ENCODE measurements at places on chromosomes 3 and 15.

- no peak for DNase-seq
Measured at GRCh38 chr3:53382106-53382505, 34.8 kb upstream of the DCP1A start.

DNA sequence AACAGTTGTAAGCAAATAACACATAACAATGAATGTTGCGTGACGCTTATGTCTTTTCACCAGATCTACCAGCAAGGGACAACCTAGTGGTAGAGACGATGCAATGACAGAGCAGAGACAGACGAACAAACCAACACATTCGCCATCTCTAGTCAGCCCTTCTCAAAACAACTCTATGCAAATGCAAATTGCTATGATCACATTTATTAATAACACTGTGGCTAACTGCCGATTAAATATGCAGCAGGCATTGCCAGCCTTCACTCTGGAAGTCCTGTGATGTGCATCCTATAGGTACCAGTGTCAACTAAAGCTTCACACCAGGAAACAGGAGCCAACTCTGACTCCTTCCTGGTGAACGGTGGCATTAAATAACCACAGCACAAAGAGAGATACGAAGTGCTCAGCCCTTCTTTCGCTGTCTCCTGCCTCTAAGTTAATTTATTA, 94.2 kb downstream of the FOXP1 start:
- DNase-seq = no peak

DNA sequence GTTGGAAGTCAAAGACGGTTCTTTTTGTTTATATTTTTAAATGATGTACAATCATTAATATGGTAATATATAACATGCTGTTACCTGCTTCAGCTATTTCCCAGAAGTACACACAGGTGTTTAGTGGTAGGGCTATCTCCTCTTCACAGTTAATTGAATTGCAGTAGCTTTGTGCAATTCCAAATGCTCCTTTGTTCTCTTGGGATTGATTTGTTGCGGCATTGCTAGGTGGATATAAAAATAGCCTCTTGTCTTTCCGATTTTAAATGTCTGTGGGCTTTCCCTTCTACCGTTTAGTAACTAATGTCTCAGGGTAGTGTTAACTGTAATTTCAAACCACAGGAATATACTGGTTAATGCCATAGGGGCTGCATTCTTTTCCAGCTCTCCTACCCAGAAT, 307.6 kb upstream of the SLITRK3 start:
- no peak for DNase-seq

DNA sequence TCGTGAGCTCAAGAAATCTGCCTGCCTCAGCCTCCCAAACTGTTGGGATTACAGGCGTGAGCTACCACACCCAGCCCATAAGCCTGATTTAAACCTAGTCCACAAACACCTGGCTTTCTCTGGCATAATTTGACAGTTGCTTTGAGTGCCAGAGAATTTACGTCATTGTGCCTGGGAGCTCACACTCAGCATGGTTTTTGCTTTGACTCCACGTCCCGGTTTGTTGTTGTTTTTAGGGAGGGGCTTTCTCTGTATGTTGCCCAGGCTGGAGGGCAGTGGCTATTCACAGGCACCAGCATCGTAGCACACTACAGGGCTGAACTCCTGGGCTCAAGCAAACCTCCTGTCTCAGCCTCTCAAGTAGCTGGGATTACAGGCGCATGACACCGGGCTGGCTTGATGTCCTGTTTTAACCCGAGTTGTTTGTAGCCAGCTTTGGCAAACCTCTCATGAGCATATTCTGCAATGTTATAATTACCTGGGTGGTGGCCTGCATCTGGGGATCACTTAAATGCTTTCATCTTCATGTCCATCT, 32.7 kb downstream of the CEMIP start:
- no peak for DNase-seq

GRCh38 chr3:100796556-100796955, 87.3 kb downstream of the TFG start:
- no peak for DNase-seq

GRCh38 chr3:197149-197827, 725 bp downstream of the CHL1 start:
- DNase-seq = peak; percentile 31

- no peak for DNase-seq
Measured at GRCh38 chr3:73212683-73213082, 151.2 kb downstream of the EBLN2 start.

- no peak for DNase-seq
Measured at GRCh38 chr3:29642393-29643033, 361.6 kb downstream of the RBMS3 start.

GRCh38 chr3:80239301-80239700, 471.5 kb upstream of the ROBO1 start:
- no peak for DNase-seq

DNA sequence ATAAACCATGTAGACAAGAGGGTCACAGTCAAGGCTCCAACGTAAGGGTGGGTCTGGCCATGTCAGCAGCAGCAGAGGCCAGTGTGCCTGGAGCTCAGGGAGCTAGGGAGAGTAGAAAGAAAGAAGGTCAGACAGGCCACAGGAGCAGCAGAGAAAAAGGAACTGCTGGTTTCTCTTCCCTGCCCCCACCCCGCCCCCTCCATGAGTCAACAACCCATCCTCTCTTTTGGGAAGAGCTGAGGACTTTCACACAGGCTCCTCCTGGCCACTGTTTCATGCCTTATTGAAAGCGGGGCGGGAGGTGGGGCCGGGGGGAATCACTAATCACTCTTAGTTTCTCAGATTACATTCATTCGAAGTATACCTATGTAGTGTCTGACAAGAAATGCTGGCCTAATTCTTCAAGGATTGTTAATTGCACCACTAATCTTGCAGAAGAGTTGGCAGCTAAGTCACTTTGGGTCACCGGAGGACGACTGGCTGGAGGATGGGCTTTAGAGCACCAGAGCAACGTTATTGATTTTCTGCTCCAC, 9.1 kb upstream of the SCG3 start:
- DNase-seq = no peak

GRCh38 chr3:9914559-9915253, 2.2 kb upstream of the IL17RC start:
- DNase-seq = no peak

- no peak for DNase-seq
Measured at GRCh38 chr3:143464850-143465249, 345.3 kb downstream of the CHST2 start.

DNA sequence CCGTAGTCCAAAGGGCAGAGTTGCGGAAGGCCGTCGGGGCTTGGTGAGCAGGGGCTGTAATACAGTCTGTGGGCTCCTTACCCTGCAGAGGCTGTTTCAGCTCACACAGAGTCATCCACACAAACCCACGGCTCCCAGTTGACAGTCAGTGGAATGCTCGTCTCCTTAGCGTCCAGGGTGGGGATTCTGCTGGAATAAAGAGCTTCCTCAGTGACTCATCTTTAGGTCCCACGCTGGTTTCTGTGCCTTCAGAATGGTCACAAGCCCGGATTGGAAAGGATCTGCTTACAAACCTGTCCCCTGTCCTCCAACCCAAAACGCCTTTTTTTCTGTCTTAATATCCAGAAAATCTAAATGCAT, 201.3 kb upstream of the TPM1 start:
- no peak for DNase-seq

GRCh38 chr3:36381311-36381956, 1.1 kb downstream of the STAC start:
- no peak for DNase-seq

- no peak for DNase-seq
Measured at GRCh38 chr3:30538791-30539190, 67.6 kb upstream of the TGFBR2 start.

GRCh38 chr3:152258448-152259393, 10.0 kb upstream of the MBNL1 start:
- DNase-seq = peak; percentile 60

- DNase-seq = no peak
Measured at GRCh38 chr3:42300778-42301177, 34.8 kb upstream of the CCK start.

DNA sequence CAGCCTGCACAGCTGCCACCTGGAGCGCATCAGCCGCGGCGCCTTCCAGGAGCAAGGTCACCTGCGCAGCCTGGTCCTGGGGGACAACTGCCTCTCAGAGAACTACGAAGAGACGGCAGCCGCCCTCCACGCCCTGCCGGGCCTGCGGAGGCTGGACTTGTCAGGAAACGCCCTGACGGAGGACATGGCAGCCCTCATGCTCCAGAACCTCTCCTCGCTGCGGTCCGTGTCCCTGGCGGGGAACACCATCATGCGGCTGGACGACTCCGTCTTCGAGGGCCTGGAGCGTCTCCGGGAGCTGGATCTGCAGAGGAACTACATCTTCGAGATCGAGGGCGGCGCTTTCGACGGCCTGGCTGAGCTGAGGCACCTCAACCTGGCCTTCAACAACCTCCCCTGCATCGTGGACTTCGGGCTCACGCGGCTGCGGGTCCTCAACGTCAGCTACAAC, 20.4 kb downstream of the NRROS start:
- no peak for DNase-seq

- DNase-seq = no peak
Measured at GRCh38 chr15:89631902-89632264, 23.4 kb downstream of the KIF7 start.

GRCh38 chr3:39114456-39114855, 7.0 kb downstream of the TTC21A start:
- DNase-seq = no peak

- DNase-seq = peak; percentile 95
Measured at GRCh38 chr3:129224984-129225393, 24.4 kb upstream of the COPG1 start.

DNA sequence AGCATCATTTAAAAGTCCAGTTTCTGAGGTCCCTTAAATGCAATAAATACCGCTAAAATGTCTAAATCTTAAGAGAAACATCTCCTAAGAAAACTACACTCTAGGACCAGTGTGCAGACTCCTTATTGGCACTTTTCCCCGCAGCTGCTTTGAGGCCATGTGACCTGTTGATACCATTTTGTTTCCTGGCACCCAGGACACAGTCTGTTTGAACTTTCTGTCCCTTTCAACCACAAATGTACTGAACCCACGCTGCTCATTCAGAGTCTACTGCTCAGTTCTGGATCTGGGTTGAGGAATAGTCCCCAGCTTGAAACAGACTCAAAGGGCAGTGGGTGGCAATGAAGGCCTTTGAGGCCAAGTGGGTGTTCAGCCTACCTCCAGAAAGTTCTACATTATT, 17.1 kb downstream of the LDHAL6B start:
- DNase-seq = no peak

- no peak for DNase-seq
Measured at GRCh38 chr15:73708691-73709090, 24.5 kb downstream of the CD276 start.

GRCh38 chr3:194787072-194787471, 101.4 kb downstream of the FAM43A start:
- DNase-seq = no peak

DNA sequence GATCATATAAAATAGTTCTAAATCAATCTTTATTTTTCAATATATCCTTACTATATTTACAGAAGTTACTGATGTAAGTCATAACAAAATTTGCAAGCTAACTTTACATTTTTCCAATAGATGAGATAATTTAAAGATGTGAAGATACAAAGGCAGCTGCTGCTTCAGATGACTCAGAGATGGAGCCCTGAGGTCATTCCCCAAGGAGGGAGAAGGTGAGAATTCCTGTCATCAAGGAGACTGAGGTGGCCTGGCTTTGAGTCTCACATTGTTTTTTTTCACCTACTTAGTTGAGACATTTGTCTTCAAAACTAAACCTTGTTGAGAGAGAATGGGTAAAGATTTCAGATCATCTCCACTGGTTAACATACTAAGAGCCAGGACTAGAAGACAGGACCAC, 3.9 kb upstream of the SAMD7 start:
- DNase-seq = no peak

DNA sequence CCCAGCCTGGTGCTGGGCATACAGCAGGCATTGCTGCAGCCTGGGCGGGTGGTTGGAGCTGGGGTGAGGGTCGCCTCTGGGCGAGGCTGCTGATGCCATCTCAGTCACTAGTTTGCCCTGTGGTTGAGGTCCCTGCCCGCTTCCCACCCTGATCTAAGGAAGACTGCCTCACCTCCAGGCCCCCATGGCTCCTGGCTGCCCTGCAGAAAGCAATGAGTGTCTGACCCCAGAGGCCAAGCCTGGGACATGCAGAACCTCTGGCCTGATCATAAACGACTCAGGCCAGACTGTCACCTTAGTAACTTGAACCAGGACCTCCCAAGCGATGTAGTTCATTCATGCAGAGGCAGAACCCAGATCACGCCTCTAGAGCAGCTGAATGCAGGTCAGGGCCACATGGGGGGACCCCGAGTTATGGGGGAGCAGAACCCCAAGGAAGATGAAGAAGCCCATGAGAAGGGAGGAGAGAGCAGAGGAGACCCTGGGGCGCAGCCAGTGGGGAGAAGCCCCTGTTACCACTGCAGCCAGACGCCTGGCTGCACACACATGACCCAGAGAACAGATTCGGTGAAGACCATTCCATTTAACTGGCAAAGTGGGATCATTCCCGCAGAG, 213.9 kb downstream of the TBC1D2B start:
- DNase-seq = no peak

- no peak for DNase-seq
Measured at GRCh38 chr15:44029003-44029402, 166.1 kb downstream of the FRMD5 start.

DNA sequence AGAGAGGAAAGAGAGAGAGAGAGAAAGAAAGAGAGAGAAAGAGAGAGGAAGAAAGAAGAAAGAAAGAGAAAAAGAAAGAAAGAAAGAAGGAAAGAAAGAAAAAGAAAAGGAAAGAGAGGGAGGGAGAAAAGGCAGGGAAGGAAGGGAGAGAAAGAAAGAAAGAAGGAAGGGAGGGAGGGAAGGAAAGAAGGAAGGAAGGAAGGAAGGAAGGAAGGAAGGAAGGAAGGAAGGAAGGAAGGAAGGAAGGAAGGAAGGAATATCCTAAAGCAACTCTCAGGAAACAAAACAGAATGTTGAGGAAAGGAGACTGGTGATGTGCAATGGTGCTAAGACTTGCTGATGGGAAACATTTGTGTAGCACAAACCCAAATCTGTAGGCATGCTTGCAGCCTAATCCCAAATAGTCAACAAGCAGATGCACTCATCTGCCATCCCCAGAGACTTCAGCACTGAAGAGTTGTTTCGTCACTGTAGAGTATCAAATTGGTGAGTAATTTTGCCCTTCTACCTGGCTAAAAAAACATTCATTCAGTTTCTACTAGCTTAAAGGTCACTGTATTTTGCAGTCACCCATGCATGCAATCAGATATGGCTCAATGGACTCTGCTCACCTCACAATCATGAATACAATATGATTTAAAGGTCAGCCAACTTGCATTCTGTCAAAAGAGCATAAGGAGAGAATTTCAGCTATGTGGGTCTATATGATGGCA, 480.3 kb downstream of the FGF12 start:
- no peak for DNase-seq

- no peak for DNase-seq
Measured at GRCh38 chr3:155886915-155887314, 16.5 kb downstream of the GMPS start.

DNA sequence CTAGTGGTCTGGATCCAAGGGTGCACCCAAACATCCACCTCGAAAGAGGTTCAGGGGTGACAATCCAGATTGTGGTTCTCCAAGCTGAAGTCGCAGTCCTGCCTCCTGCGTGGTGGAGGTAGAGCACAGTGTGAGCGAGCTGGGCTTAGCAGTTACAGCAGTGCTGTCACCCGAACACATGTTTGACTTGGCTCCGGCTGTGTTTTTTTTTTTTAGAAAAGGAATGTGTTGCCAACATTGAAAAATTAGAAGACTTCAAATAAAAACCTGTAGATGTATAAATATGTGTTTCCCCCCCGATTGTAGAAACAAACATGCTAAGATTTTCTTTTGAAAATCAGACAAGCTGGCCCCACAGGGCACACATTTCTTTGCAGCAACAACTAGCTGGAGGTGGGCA, 530.8 kb downstream of the SHQ1 start:
- no peak for DNase-seq

GRCh38 chr3:197807969-197808587, 17.0 kb downstream of the LRCH3 start:
- no peak for DNase-seq
